ENCODE measurements at places on chromosomes 2 and 18. TPM values are rescaled to one million over a fixed set of nuclear protein-coding genes. Genes with fewer than 3 reads are reported as not detected.

DNA sequence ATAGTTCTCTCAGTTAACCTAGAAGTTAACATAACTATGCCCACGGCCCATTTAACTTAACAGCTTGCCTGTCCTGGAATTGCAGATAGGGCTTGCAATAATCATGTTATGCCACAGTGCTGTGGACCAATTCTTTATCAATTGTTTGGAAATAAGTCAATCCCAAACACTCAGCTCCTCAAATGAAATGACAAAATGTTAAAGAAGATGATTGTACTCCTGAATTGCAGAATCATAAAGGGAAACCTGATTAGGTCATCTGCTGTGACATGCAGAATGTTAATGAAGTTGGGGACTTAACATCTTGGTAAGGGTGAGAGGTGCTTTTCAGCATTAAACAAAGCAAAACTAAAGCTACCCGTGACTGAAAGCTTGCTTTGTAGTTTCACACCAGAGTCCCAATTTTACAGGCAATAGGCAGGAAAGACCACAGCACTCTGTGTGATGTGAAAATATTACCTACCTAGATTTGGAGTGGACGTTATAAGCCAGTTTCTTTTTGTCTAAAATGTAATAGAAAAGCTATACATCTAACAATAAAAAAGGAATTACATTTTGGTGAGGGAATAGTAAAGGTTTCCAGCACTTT lies 364.0 kb downstream of the GPD2 start:
- DNase-seq = no peak
- no peak overlapping the region for H3K27ac ChIP-seq
- peaks cover 13% of the 10 kb centered on the region for H3K27me3 ChIP-seq
- H3K4me1 ChIP-seq = no peaks in the 10 kb centered on the region
- no peaks in the 10 kb centered on the region for H3K36me3 ChIP-seq
- H3K4me3 ChIP-seq = no peak overlapping the region

DNA sequence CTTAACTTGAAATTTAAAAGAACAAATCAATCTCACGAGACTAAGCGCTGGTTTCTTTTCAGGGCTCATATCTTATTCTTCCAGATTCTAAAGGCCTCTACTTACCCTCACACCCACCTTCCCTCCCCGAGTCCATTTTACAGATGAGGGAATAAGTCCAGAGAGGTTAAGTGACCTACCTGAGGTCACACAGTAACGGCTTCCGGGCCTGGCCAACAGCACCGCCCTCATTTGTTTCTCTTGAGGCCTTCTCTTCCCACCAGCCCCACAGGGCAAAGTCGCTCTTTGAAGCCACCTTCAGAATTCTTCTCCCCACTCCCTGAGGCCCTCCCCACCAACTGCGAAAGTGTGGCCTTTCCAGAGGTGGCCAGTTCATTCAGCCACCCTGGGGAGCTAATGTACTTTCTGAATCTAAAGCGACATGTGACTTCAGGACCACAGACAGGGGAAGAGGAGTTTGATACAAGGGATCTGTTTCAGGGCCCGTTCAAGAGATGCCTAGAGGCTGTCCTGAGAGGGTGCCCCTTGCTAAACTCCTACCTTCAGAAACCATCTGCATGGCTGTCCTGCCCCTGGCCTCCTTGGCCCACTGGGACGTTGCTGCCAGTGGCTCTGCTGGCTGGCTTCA lies 275.3 kb downstream of the HAUS1 start:
- H3K4me3 ChIP-seq = no peak overlapping the region
- no peak overlapping the region for H3K27ac ChIP-seq
- no peak for DNase-seq
- H3K36me3 ChIP-seq = no peaks in the 10 kb centered on the region

- no peak for DNase-seq
- H3K4me1 ChIP-seq = no peaks in the 10 kb centered on the region
- H3K27ac ChIP-seq = no peak overlapping the region
- H3K4me3 ChIP-seq = no peak overlapping the region
- H3K36me3 ChIP-seq = no peaks in the 10 kb centered on the region
Observed at GRCh38 chr2:50290718-50291117, 741.2 kb downstream of the NRXN1 start.

AQP12B gene
- total RNA-seq = not detected

DNA sequence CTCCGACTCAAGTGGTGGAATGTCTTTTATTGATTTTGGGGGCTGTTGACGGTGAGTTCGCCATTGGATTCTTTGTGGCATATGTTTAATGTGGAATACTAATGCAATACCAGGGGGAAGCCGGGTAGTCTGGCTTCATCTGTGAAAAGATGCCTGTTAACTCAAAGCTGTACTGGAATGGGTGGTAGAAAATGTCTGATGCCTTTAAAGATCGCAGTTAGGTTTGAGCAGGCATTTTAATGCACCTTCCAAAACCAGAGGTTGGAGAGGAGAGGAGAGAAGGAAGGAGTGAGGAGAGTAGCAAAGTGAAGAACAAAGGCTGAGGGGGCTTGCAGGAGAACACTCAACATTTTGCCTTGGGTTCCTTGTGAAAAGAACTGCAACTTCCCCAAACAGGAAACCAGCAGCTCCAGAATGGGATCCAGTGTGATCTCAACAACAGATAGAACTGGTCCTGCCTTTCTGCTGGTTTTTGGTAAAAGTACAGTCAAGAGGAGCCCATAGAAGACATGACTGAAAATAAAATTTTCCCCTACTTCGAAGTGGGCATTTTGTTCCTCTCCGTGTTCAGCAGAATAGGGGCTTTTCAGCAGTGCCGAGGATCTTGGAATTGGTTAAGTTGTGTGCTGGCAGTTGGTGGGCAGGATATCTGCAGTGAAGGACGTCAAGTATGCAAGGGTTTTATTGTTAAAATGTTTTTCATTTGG lies 1.5 kb downstream of the ZNF532 start:
- no peak for DNase-seq
- H3K27ac ChIP-seq = no peak overlapping the region
- H3K4me1 ChIP-seq = peaks cover 14% of the 10 kb centered on the region
- peaks cover 3% of the 10 kb centered on the region for H3K36me3 ChIP-seq
- no peak overlapping the region for H3K4me3 ChIP-seq

DNA sequence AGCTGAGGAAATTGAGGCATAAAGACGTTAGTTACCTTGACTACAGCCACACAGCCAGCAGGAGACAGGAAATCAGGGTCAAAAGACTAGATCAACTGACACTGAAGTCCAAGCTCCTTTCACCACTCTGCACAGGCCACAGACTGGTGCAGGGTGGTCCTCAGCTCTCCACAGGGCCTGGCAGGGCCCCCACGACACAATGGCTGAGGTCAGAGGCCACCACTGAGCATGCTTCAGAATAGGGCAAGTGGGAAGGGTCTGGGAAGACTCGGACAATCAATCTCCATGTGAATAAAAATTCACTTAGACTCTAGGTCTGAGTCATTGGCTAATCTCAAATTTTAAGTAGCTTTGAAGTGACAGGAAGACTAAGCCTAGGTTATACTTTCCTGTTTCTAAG lies 201.7 kb downstream of the ALK start:
- no peak overlapping the region for H3K27ac ChIP-seq
- no peaks in the 10 kb centered on the region for H3K4me1 ChIP-seq
- H3K4me3 ChIP-seq = no peak overlapping the region
- H3K36me3 ChIP-seq = no peaks in the 10 kb centered on the region

DNA sequence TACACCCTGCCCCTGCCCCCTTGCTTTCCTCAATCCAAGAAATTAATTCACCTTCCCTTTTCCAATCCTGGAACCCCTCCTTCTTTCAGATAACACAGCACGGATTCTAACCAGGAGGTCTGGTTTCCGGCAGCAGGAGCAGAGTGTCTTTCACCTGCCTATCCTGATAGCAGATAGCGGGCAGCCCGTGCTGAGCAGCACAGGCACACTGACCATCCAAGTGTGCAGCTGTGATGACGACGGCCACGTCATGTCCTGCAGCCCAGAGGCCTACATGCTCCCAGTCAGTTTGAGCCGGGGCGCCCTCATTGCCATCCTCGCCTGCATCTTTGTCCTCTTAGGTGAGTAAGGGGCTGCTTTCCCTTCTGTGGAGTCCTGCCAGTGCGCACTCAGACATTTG lies 216.7 kb downstream of the CDH20 start:
- H3K36me3 ChIP-seq = no peaks in the 10 kb centered on the region
- no peak for DNase-seq
- no peak overlapping the region for H3K27ac ChIP-seq
- peaks cover 9% of the 10 kb centered on the region for H3K4me1 ChIP-seq
- H3K27me3 ChIP-seq = peaks cover 22% of the 10 kb centered on the region

FHOD3 gene
- not detected for total RNA-seq

DNA sequence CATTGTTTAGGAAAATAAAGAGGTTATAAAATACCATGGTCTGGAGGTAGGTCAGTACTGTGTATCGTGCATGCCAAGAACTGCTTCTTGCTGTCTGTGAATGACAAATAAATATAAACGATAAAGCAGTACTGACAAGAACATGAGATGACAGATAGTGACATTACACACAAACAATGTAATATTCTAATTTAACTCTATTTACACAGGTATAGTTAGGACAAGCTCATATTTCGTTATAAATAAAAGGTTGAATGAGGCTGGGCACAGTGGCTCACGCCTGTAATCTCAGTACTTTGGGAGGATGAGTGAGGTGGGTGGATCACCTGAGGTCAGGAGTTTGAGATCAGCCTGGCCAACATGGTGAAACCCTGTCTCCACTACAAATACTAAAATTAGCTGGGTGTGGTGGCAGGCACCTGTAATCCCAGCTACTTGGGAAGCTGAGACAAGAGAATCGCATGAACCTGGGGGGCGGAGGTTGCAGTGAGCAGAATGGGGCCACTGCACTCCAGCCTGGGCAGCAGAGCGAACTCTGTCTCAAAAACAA lies 14.7 kb upstream of the GPR75 start:
- no peak overlapping the region for H3K27ac ChIP-seq
- no peaks in the 10 kb centered on the region for H3K4me1 ChIP-seq
- H3K4me3 ChIP-seq = no peak overlapping the region
- no peak for DNase-seq

HOXD3 gene
- total RNA-seq = not detected

GRCh38 chr2:20393986-20394385 lies 43.3 kb upstream of the PUM2 start:
- H3K4me1 ChIP-seq = peaks cover 4% of the 10 kb centered on the region
- H3K4me3 ChIP-seq = no peak overlapping the region
- H3K27ac ChIP-seq = no peak overlapping the region
- H3K27me3 ChIP-seq = peaks cover 48% of the 10 kb centered on the region

DNA sequence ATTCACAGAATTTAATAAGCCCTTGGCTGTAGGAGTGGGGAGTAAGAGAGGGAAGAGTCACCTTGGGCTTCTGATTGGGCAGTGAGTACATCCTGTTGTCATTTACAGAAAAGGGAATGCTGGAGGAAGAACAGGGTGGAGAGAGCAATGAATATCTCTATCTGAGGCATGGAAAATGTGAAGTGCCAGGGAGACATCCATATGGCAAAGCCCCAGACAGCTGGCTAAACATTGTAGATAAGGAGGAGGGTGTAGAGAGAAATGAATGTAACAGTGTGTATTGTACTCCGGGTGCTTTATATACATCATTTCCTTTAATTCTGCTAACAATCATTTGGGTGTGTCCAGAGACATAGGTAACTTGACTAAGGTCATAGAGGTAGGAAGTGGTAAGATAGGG lies 103.5 kb downstream of the UPP2 start:
- H3K27me3 ChIP-seq = peaks cover 6% of the 10 kb centered on the region
- no peaks in the 10 kb centered on the region for H3K36me3 ChIP-seq
- H3K4me1 ChIP-seq = no peaks in the 10 kb centered on the region
- H3K4me3 ChIP-seq = no peak overlapping the region

- no peak for DNase-seq
- H3K4me1 ChIP-seq = no peaks in the 10 kb centered on the region
- no peaks in the 10 kb centered on the region for H3K36me3 ChIP-seq
Observed at GRCh38 chr2:66802877-66803276, 368.0 kb downstream of the MEIS1 start.

GRCh38 chr2:41729800-41730364 lies 317.9 kb upstream of the PKDCC start:
- no peak for DNase-seq
- no peak overlapping the region for H3K27ac ChIP-seq
- H3K36me3 ChIP-seq = peaks cover 2% of the 10 kb centered on the region
- no peaks in the 10 kb centered on the region for H3K4me1 ChIP-seq

DNA sequence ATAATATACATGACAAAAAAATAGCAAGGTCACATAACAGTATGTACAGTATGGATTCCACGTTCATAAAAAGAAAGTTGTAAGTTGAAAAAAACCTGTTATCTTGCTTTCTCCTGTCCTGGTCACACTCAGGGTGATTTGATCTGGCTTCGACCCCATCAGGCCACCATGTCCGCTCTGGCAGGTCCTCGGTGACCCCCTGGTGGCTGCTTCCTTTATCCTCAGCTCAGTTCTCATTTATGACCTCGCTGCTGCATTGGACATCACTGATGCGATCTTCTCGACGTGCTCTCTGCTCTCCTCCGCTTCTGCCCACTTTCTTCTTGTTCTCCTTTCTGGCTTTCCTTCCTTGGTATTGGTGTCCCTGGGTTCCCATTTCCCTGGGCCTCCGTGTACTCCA lies 29.7 kb downstream of the DGKD start:
- no peak overlapping the region for H3K4me3 ChIP-seq
- peaks cover 58% of the 10 kb centered on the region for H3K4me1 ChIP-seq
- no peaks in the 10 kb centered on the region for H3K27me3 ChIP-seq
- no peak for DNase-seq

RUFY4 gene
- total RNA-seq = not detected

DNA sequence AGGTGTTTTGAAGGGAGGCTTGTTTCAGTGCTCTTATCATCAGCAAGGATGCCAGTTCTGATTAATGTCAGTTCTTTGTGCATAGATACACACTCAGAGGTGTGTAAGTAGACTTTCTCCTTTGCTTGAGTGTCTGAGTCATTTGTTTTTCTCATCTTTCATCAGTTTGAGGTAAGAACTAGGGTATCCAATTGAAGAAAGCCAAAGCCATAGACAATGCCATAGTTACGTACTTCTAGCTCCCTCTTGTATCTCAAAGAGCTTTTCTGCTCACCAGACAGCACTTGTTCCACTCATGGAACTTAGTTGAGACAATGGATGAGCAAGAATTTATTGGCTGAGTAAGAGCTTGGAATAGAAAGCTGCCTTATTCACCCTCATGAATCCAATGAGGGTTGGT lies 520.1 kb downstream of the PIK3C3 start:
- no peak overlapping the region for H3K27ac ChIP-seq
- no peaks in the 10 kb centered on the region for H3K27me3 ChIP-seq
- H3K36me3 ChIP-seq = no peaks in the 10 kb centered on the region
- no peak for DNase-seq
- no peak overlapping the region for H3K4me3 ChIP-seq

DNA sequence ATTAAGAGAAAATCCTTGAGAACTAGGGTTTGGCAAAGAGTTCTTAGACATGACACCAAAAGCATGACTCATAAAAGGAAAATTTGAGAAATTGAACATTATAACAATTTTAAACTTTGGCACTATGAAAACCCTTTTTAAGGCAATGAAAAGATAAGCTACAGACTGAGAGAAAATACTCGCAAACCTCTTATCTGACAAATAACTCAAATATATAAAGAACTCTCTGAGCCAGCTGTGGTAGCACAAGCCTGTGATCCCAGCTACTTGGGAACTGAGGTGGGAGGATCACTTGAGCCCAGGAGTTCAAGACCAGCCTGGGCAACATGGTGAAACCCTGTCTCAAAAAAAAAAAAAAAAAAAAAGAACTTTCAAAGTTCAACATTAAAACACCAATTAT lies 70.5 kb downstream of the FAM168B start:
- peaks cover 43% of the 10 kb centered on the region for H3K27me3 ChIP-seq
- no peaks in the 10 kb centered on the region for H3K4me1 ChIP-seq
- DNase-seq = no peak
- no peak overlapping the region for H3K4me3 ChIP-seq

TNFAIP6 gene
- not detected for total RNA-seq

GRCh38 chr2:183219888-183220287 lies 95.6 kb downstream of the NUP35 start:
- no peaks in the 10 kb centered on the region for H3K36me3 ChIP-seq
- no peak overlapping the region for H3K4me3 ChIP-seq

GRCh38 chr2:19244460-19245363 lies 113.7 kb downstream of the OSR1 start:
- H3K27ac ChIP-seq = no peak overlapping the region
- H3K4me1 ChIP-seq = no peaks in the 10 kb centered on the region

DCDC2C gene
- total RNA-seq = not detected

All from T-helper 17 cell (primary cell).